ENCODE measurements at places on chromosomes 7 and 10.

DNA sequence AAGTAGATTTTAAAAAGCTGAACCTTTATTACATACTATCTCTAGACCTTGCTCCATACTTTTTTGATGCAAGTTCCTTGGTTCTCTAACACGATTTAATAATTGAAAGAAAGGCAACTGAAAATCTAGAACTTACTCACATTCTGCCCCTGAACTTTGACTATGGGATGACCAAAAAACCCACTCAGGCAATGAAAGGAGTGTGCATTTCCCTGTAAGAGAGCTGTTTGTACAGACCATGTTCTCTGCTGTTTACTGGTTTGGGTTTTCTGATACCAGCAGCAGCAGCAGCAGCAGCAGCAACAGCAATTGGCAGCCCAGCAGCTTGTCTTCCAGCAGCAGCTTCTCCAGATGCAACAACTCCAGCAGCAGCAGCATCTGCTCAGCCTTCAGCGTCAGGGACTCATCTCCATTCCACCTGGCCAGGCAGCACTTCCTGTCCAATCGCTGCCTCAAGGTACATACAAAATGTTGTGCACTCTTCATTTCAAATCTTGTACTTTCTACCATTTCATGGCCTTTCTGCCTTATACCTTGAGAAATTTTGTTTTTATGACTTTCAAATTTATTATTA lies 216.7 kb downstream of the FOXP2 start:
- peak; percentile 36 for DNase-seq

DNA sequence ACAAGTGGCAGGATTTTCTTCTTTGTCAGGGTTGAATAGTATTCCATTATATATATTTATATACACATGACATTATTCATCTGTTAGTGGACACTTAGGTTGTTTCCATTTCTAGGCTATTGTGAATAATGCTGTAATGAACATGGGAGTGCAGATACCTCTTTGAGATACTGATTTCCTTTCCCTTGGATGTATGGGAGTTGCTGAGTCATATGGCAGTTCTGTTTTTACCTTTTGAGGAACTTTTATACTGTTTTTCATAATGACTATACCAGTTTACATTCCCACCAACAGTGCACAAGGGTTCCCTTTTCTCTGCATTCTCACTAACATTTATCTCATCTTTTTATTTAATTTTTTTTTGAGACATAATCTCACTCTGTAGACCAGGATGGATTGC lies 1.8 kb upstream of the CLCN1 start:
- DNase-seq, result no peak

GRCh38 chr10:69479240-69480067 lies 28.2 kb downstream of the TSPAN15 start:
- no peak for DNase-seq

- no peak for DNase-seq
These were observed 119.5 kb downstream of the RUNDC3B start for GRCh38 chr7:87747681-87748080.

GRCh38 chr10:1187151-1187854 lies 131.1 kb downstream of the WDR37 start:
- peak; percentile 46 for DNase-seq

GRCh38 chr10:108736111-108736510 lies 1187.2 kb downstream of the XPNPEP1 start:
- DNase-seq, result no peak

DNA sequence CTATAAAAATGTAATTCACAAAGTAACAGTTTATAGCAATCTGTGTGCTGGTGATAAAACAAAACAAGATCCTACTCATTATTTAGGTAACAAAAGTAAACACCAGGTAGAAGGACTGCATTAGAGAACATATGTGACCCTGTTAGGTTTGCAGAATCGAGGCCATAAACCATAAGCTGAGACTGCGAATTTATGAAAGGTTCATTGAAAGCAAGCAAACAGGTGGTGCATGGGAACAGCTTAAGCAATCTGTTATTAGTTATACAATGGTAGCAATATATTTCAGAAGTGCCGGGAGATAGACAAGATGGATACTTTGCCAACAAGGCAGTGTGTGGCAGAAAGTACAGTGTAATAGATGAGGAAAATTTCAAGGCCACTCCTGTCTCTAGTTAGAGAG lies 23.5 kb upstream of the FAM133B start:
- no peak for DNase-seq
